Fibroblast of lung (primary cell): ENCODE measurements at places on chromosomes 6 and 20. TPM values are rescaled to one million over a fixed set of nuclear protein-coding genes. Genes with fewer than 3 reads are reported as not detected.

DNA sequence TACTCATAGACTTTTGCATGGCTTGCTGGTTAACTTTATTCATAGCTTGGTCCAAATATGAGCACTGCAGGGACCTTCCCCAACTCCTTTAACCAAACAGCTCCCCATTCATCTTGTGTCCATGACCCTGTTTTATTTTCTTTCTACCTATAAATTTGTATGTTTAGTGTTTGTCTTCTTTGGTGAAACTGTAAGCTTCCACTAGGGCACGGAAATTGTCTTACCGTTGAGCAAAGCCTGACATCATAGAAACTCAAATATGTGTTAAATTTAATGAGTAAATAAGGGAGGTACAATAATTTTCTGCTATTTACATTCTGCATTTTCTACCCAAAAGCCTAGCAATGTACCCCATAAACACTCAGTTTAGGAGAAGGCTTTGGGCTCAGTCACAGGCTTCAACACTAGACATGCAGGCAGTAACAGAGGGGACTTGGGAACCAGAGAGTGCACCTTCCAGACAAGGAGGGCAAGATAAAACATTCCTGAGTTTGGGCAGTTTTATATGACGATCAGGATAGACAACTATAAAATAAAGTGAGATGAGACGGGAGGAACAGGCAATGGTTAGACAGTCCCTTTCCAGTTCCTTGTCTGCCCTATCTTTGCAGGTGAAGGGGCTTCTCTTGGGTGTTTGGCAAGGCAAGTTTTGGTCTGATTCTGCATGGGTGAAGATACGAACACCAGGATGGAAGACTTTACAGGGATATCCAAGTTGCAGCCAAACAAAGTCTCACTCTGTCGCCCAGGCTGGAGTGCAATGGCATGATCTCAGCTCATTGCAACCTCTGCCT is 46.2 kb upstream of the ZNF217 start:
- no peak for DNase-seq

GRCh38 chr20:33493076-33493766 is 3.3 kb downstream of the CBFA2T2 start:
- no peak for DNase-seq

- DNase-seq, result no peak
Measured at GRCh38 chr20:8800089-8800488, 268.8 kb upstream of the PLCB4 start.

DNA sequence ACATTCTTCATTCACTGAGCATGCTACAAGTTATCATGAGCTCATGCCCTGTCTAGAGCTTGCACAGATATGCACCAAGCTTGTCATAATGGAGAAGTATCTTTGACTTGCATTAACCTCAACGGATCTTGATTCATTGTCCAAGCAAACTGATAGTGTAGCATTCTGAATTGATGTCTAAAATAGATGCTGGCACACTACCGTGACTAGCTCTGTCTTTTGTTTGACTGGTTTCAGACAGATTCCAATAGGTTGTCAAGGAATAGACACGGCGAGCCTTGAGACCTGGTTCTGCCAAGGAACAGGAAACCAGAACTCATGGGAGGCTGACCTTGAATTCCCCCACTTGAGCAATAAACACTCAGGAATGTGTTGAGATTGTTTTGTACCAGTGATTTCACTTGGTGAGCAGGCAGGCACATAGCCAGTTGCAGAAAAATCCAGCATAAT is 1153.1 kb upstream of the GJE1 start:
- DNase-seq, result peak; percentile 95

- DNase-seq, result no peak
Measured at GRCh38 chr6:46377209-46377608, 114.0 kb downstream of the RCAN2 start.

- peak; percentile 93 for DNase-seq
Measured at GRCh38 chr6:151534576-151534975, 40.8 kb downstream of the CCDC170 start.

DNA sequence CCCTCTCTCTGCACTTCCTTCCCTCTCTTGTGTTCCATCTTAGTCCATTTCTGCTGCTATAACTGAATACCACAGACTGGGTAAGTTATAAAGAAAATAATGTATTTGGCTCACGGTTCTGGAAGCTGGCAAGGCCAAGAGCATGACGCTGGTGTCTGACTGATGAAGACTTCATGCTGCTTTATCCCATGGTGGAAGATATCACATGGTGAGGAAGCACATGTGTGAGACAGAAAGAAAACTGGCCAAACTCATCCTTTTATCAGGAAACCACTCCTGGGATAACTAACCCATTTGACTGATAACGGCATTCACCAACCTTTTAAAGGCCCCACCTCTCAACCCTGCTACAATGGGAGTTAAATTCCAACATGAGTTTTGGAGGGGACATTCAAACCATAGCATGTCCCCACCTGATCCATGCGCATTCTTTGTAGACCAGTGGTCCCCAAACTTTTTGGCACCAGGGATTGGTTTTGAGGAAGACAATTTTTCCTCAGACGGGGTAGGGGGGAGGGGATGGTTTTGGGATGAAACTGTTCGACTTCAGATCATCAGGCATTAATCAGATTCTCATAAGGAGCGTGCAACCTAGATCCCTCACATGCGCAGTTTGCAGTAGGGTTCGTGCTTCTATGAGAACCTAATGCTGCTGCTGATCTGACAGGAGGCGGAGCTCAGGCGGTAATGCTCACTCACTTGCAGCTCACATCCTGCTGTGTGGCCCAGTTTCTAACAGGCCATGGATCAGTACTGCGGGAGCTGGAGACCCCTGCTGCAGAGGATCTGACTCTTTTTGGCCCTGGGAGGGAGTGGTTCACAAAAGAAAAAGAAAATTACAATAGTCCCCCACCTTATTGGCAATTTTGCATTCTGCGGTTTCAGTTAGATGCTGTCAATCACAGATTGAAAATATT is 71.7 kb upstream of the RNF24 start:
- no peak for DNase-seq

DNA sequence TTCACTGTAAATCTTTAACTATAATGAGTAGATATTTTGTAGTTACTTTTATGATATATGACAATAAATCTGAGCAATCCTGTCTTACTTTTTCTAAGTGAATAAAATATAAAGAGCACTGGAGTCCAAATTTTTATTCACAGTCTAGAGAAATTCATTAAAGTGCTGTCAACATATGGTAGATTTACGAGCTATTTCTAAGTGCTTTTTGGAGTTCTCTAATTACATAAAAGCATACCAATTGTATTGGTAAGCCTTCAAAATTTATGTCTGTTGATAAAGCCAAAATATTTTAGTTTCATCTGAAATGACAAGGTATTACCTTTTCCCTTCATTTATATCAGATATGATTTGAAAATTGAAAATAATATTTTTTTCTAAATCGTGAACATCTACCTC is 75.4 kb downstream of the MAN1A1 start:
- DNase-seq, result no peak

- peak; percentile 74 for DNase-seq
Measured at GRCh38 chr20:11387189-11387754, 530.4 kb upstream of the BTBD3 start.

DNA sequence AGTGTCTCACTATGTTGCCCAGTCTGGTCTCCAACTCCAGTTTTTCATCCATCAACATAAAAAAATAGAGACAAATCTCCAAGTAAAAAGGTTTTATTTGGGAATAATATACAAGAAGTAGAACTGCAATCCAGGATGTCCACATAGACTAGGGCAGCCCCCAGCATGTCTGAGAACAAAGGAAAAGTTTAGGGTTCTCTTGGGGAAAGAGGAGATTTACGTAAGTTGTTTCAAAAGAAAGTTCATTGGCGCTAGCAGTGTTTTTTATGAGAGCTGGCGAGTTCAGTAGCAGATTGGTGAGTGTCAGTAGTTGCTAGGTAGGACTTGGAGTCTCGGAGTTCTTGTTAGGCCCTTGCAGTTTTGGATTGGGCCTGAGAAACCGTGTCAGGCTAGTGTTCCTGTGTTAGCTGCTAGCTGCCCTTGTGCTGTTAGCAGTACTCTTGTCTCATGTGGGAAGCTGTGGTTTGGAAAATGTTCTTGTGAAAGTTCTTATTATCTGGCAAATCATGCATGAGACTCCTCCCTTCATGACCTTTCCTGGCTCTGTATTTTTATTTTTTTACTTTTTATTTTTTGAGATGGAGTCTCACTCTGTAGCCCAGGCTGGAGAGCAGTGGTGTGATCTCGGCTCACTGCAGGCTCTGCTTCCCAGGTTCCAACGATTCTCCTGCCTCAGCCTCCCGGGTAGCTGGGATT is 24.7 kb downstream of the TTLL9 start:
- peak; percentile 22 for DNase-seq

DNA sequence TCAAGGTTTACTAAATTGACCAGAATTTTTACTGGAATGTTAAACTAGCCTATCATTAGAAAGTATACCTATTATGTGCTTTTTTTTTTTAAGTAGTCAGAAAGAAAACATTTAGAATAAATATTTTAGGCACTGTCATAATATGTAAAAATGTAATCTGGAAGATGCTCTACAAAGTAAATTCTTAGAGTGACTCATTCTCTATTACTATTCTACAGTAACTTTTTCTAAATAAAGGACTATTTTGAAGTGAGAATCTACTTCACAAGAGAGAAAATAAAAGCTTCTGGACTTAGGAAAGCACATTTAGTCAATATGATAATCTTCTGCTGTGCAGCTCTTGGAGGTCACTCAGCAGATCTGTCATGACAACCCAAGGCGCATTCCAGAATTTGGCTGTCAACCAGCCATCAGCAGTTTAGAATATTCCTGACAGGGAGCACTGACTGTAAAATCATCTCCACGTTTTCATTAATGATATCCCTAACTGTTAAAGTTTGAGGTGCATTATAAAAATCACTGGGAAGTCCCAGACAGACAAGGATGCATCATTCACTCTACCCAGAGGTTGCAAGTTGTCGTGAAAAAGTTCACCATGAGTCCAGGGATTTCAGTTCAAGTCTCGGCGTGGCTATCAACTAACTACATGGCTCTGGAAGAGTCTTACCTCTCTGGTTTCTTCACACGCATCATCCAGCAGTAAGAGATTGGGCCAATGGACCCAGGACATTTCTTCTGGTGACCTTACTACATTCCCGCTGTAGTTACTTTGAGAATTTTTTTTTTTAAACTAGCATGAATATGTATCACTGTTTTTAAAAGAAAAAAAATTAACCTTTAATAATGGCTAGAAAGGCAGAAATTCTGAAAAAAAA is 374.9 kb downstream of the GJA1 start:
- DNase-seq, result no peak

DNA sequence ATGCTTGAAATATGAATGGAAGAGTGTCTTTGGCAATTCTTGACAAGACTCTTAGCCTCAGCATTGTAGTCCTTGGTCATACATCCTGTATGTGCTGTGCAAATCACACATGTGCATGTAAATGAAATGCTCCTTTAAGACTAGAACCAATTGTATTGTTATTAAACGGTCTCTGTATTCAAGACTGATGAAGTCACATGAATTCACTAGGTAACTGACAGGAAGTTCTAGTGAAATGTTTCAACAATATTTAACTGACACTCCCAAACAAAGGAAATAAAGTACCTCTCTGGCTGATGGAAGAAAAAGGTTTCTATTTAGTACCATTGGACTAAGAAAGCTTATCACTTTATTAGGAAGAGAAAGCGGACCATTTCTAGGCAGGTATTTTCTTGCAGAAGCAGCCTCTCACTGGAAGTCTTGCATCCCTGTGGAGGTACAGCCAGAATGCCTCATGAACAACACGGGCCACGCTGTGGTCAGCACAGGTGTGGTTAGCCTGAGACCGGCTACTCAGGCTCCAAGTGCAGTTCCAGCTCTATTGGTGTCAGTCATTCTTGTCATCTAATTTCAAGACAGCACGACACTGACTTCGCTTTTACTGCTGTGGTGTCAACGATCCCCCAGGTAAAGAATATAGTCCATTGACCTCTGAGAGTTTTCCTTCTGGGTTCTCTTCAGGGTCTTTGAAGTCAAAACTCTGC is 17.3 kb downstream of the PPP1R3G start:
- DNase-seq, result no peak

DNA sequence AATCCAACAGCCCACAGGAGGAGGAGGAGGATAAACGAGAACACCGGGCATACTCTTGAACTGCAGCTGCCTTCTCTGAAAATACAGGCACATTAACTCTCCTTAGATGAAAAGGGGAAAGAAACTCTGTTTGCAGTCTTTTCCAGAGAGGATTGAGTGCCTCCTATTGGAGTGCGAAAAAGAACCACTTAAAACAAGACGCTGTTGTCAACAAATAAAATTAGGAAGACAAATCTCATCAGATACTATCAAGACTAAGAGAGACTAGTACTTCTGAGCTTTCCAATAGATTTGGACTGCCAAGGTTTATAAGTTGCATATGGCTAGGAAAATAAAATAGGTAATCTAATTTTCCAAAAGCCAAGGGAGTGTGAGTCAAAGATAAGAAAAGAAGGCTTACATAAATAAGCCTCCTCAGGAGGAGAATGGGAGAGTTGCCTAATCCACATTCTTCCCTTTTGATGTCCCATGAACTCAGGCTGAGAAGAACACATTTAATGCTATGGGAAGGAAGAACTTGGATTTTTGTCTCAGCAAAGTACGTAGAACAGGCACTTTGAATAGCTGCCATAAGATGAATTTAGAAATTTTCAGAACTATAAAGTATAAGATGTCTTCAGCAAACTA is 154.7 kb downstream of the ARHGAP18 start:
- DNase-seq, result peak; percentile 40

Gene OXT
- polyA plus RNA-seq, result not detected in 2 replicates

Gene SAMD5
- polyA plus RNA-seq, result 5.9 and 6.2 TPM in 2 replicates

Gene THBD
- 0.99 and 4.9 TPM in 2 replicates for polyA plus RNA-seq

Gene SYCP2
- 0.24 and 0.77 TPM in 2 replicates for polyA plus RNA-seq

Gene ANKS1A
- 3.4 and 3.6 TPM in 2 replicates for polyA plus RNA-seq

Gene GZF1
- 10.8 and 11.2 TPM in 2 replicates for polyA plus RNA-seq

Gene BNIP5
- polyA plus RNA-seq, result not detected in 2 replicates

Gene LY86
- polyA plus RNA-seq, result not detected in 2 replicates
